ENCODE measurements at places on chromosomes 16 and 17.

DNA sequence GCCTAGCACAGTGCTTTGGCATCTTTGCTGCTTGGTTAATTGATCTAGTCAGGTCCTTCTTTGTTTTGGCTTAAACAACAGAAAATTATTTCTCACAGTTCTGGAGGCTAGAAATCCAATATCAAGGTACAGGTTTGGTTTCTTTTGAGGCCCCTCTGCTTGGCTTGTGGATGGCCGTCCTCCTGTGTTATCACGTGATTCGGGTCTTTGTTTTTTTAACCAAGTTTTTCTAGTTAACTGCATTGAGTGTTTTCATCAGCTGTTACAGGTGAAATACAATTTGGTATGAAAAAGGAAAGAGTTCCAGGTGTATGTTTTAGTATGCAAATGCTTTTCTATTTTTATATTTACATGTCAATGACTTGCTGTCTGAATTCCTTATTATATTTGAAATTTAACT lies 2.8 kb downstream of the NLK start:
- H3K27me3 ChIP-seq = no peaks in the 10 kb centered on the region
- H3K4me1 ChIP-seq = peaks cover 38% of the 10 kb centered on the region
- peaks cover 5% of the 10 kb centered on the region for H3K36me3 ChIP-seq
- no peak for DNase-seq
- no peak overlapping the region for H3K4me3 ChIP-seq

DNA sequence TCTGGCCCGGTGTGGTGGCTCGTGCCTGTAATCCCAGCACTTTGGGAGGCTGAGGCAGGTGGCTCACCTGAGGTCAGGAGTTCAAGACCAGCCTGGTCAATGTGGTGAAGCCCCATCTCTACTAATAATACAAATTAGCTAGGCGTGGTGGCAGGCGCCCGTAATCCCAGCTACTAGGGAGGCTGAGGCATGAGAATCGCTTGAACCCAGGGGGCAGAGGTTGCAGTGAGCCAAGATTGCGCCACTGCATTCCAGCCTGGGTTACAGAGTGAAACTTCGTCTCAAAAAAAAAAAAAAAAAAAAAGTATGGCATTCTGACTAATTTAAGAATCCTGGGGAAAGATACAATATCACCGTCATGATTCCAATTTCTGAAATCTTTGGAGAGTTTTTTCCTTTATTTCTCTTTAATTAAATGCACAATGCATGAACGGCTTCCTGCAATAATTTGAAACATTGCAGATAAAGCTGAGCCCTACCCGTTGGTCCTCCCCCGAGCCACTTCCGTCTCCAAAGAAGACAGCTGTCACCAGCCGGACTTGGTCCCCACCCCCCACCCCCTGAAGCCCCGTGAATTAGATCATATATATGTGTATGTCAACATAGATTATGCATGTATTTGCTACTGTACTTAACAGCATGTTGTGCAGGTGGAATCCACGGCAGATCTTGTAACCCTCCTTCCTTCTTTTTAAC lies 142.6 kb upstream of the PLCG2 start:
- peak overlapping the region; percentile 42 for H3K27ac ChIP-seq
- peaks cover 46% of the 10 kb centered on the region for H3K4me1 ChIP-seq
- no peak for DNase-seq

- H3K36me3 ChIP-seq = no peaks in the 10 kb centered on the region
- no peak overlapping the region for H3K4me3 ChIP-seq
- DNase-seq = no peak
- H3K4me1 ChIP-seq = peaks cover 5% of the 10 kb centered on the region
- no peaks in the 10 kb centered on the region for H3K27me3 ChIP-seq
- no peak overlapping the region for H3K27ac ChIP-seq
These were observed 45.5 kb downstream of the TMEM132E start for GRCh38 chr17:34624767-34625383.

DNA sequence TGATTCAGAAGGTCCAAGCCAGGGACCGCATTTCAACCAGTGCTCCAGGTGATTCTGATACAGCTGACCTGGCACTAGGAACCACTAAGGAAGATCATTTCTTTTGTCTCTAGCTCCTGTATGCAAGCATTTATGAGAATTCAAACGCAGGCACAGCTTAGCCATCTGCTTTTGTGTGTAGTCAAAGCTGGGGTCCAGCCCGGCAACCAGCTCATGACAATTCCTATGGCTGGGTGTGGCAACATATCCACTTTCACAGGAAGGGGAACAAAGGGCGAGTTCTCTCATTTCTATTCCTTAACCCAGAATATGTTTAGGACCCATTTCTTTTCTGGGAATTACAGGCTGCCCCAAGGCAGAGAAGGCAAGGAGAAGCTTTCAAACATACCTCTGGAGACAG lies 27.3 kb upstream of the COG7 start:
- H3K27me3 ChIP-seq = no peaks in the 10 kb centered on the region
- no peak for DNase-seq
- no peaks in the 10 kb centered on the region for H3K4me1 ChIP-seq

All from Caco-2 (cell line).